ENCODE measurements at places on chromosomes 6 and 20. TPM values are rescaled to one million over a fixed set of nuclear protein-coding genes. Genes with fewer than 3 reads are reported as not detected.

DNA sequence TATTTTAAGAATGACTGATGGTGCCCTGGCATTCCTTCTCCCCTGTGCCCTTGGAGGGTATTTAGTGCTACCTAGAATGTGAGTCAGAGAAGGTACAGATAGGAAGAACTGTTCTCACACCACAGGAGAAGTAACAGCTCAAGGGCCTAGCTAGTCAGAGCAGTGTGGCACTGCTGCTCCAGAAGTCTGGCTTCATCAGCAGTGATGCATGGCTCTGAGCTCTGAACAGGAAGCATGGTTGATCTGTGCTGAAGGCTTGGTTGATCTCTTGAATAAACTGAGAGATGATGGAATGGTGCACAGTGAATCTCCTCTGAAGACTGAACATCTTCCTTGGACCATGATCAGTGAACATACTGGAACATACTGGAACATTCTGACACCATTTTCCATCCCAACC, 425.3 kb upstream of the SLC35B3 start:
- H3K4me3 ChIP-seq: no peak overlapping the region
- no peak for DNase-seq
- no peak overlapping the region for H3K27ac ChIP-seq
- no peaks in the 10 kb centered on the region for H3K36me3 ChIP-seq
- H3K27me3 ChIP-seq: no peaks in the 10 kb centered on the region

The IMPG1 gene
- total RNA-seq: not detected

- no peak overlapping the region for H3K4me3 ChIP-seq
- H3K27ac ChIP-seq: no peak overlapping the region
- H3K36me3 ChIP-seq: no peaks in the 10 kb centered on the region
- no peaks in the 10 kb centered on the region for H3K4me1 ChIP-seq
- DNase-seq: peak; percentile 12
Observed at GRCh38 chr20:7859356-7859802, 80.9 kb downstream of the HAO1 start.

DNA sequence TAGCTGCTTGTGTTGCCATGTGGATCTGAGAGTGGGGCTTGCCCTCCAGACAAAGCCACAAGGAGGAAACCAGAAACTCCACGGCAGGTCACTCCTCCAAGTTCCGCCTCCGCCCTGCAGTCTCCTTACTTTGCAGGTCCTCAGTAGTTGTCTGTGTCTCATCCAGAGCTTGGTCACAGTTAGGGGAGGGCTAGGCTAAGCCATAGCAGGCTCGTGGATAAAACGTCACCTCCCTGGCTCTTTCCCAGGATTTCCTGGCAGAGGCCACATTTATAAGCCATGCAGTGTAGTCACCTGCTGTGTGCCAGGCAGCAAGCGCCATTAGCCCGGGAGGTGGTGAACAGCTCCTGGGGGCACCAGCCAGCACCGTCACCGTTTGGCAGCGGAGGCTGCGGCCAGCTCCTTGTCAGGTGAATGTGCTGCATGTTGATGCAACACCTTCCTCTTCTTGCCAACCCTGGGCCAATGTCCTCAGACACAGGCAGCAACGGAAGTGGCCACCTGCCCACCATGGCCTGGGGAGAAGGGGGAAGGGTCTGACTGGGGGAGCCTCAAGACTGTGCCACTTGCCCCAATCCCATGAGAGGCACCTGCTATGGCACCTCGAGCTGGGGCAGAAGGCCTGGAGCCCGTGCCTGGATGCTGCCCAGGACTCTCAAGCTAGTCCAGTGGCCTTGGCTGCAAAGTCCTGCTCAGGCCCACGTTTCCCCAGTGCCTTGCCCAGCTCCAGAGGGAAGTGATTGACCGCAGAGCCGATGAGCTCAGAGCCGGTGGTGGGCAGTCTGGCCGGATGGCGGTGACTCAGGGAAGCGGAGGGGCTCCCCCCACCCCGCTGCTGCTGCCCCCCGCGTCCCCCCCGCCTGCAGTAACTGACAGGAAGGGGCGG, 39.0 kb upstream of the SLCO4A1 start:
- DNase-seq: peak; percentile 90
- H3K36me3 ChIP-seq: no peaks in the 10 kb centered on the region
- peaks cover 18% of the 10 kb centered on the region for H3K4me1 ChIP-seq
- peaks cover 21% of the 10 kb centered on the region for H3K27me3 ChIP-seq

The RUNX2 gene
- 9.3 TPM for total RNA-seq

DNA sequence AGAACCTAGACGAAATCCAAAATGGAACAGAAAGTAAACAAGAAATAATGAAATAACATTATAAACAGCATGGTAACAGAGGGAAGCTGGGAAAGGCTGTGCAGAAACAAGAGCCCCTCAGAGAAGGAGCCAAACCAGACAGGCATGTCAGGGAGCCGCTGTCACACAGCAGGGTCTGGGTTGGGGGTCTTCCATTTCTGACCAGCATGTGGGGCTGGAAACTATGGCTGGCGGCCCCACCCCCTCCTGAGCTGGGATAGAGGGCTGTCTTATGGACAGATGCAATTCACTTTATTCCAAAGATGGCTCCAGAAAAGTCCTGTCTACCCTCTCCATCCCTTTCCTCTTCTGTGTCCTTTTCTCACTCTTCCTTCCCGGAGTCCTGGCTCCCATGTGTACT, 27.3 kb downstream of the C6orf89 start:
- H3K4me1 ChIP-seq: peaks cover 44% of the 10 kb centered on the region
- H3K27me3 ChIP-seq: no peaks in the 10 kb centered on the region
- H3K27ac ChIP-seq: peak overlapping the region; percentile 84
- DNase-seq: no peak
- H3K36me3 ChIP-seq: peaks cover 27% of the 10 kb centered on the region

GRCh38 chr20:15154070-15154469, 816.7 kb upstream of the FLRT3 start:
- DNase-seq: no peak
- no peaks in the 10 kb centered on the region for H3K36me3 ChIP-seq
- peaks cover 11% of the 10 kb centered on the region for H3K4me1 ChIP-seq
- H3K4me3 ChIP-seq: no peak overlapping the region
- no peak overlapping the region for H3K27ac ChIP-seq

The OOEP gene
- not detected for total RNA-seq

GRCh38 chr6:70663881-70664466, 3.7 kb upstream of the SMAP1 start:
- no peaks in the 10 kb centered on the region for H3K27me3 ChIP-seq
- H3K4me1 ChIP-seq: peaks cover 17% of the 10 kb centered on the region
- H3K27ac ChIP-seq: no peak overlapping the region
- no peak for DNase-seq

DNA sequence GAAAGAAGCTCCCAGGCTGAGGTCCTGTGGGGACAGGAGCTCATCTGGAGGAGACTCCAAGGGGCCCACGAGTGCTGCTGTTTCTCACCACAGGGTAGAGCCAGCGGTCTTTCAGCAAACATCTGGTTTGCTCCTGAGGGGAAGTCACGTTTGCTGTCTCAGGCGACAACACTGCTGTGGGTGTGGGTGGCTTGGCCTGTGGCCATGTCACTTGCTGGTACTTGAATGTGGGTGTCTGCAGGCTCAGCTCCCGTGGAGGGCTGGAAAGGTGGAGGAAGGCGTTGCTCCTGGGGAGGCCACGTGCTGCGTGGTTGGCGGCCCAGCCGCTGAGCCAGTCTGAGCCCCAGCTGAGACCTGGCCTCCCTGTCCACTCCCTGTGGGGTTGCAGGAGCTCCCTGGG, 52.8 kb upstream of the MPC1 start:
- H3K4me1 ChIP-seq: peaks cover 18% of the 10 kb centered on the region
- H3K27me3 ChIP-seq: no peaks in the 10 kb centered on the region
- H3K4me3 ChIP-seq: no peak overlapping the region
- no peaks in the 10 kb centered on the region for H3K36me3 ChIP-seq
- no peak overlapping the region for H3K27ac ChIP-seq

DNA sequence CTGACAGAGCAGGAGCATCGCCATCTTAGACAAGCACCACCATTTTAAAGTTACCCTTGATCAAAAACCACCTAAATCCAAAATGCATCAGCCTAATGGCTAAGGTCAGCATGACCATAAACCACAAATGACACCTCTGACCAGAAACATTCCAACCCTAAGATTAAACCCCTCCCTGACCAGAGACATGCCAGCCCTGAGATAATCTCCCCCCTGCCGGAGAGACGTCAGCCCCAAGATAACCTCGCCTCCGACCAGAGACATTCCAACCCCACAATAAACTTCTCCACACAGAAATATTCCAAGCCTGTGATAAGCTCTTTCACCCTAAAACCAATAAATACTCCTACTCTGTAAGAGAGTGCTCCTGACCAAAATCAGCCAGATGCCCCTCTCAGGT, 53.5 kb downstream of the PXDC1 start:
- H3K36me3 ChIP-seq: peaks cover 6% of the 10 kb centered on the region
- H3K4me1 ChIP-seq: no peaks in the 10 kb centered on the region
- no peak overlapping the region for H3K27ac ChIP-seq
- no peak overlapping the region for H3K4me3 ChIP-seq

The LIN28B gene
- total RNA-seq: not detected

DNA sequence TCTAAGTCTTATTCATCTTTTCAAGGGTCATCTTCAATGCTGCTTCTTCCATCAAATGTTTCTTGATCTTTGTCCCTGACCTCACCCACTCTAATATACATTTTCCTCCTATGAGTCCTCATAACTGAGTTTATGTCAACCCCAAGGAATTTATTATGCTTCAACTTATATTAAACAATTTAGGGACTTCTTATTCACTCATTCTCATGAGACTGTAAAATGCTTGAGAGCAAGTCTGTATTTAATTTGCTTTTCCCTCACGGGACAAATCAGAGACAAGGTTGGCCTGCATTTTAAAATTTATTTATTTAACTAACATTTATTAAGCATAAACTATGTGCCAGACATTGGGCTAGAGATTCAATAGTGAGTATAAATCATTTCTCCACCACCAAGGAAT, 312.0 kb upstream of the NT5E start:
- no peaks in the 10 kb centered on the region for H3K27me3 ChIP-seq
- no peaks in the 10 kb centered on the region for H3K4me1 ChIP-seq
- H3K27ac ChIP-seq: no peak overlapping the region
- DNase-seq: no peak
- H3K36me3 ChIP-seq: no peaks in the 10 kb centered on the region

DNA sequence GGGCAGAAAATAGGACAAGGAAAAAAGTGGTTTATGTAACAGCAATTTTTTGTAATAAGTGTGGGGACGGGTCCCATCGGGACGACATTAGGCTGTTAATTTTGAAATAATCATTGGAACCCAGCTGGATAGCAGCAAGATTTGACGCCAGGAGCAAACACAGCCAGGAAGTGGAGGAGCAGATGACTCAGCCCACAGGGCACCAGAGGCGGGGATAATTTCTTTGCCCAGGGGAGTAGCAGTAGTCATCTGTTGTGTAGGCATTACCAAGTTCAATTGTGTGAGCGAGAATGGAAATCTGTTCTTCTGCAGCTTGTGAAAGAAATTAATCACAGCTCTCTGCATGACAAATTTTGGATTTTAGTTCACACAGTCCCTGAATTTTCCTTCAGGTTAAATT, 22.6 kb upstream of the RIN2 start:
- DNase-seq: no peak
- H3K4me1 ChIP-seq: peaks cover 2% of the 10 kb centered on the region
- peaks cover 3% of the 10 kb centered on the region for H3K27me3 ChIP-seq
- H3K36me3 ChIP-seq: no peaks in the 10 kb centered on the region
- no peak overlapping the region for H3K4me3 ChIP-seq

GRCh38 chr6:134689177-134689576, 260.7 kb downstream of the ALDH8A1 start:
- H3K4me3 ChIP-seq: no peak overlapping the region
- H3K27me3 ChIP-seq: peaks cover 21% of the 10 kb centered on the region
- H3K4me1 ChIP-seq: no peaks in the 10 kb centered on the region

DNA sequence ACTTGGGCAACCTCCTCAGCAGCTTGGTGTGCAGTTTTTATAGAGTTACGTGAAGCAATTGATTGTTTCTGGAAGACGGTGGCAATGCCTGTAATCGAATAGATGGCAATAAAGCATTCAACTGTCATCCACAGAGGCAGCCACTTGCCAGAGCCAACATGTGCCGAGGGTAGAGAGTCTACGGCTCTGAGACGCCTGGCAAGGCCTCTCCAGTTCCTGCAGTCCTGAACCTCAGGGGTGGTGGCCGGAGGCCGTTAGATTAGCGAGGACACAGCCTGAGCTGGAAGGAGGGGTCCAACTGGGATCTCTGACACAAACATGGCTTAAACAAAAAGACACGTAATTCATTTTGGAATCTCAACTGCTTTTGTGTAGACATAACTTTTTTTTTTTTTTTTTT, 775 bp upstream of the TTLL2 start:
- no peak overlapping the region for H3K27ac ChIP-seq
- no peak overlapping the region for H3K4me3 ChIP-seq
- H3K27me3 ChIP-seq: peaks cover 1% of the 10 kb centered on the region
- H3K4me1 ChIP-seq: peaks cover 2% of the 10 kb centered on the region
- no peak for DNase-seq

The TENT5A gene
- 1.2 TPM for total RNA-seq

- H3K36me3 ChIP-seq: no peaks in the 10 kb centered on the region
- no peak for DNase-seq
- H3K27ac ChIP-seq: no peak overlapping the region
- H3K4me3 ChIP-seq: no peak overlapping the region
- peaks cover 6% of the 10 kb centered on the region for H3K27me3 ChIP-seq
Observed at GRCh38 chr6:6771964-6772363, 183.4 kb downstream of the LY86 start.

The SLC22A3 gene
- total RNA-seq: not detected

GRCh38 chr6:159080217-159080976, 35.6 kb upstream of the TAGAP start:
- peak overlapping the region; percentile 94 for H3K27ac ChIP-seq
- peak; percentile 78 for DNase-seq
- peak overlapping the region; percentile 45 for H3K4me3 ChIP-seq

The TTLL9 gene
- not detected for total RNA-seq

GRCh38 chr20:32871627-32872160, 13.0 kb downstream of the EFCAB8 start:
- DNase-seq: no peak
- H3K27me3 ChIP-seq: no peaks in the 10 kb centered on the region
- H3K27ac ChIP-seq: no peak overlapping the region
- H3K4me1 ChIP-seq: no peaks in the 10 kb centered on the region
- H3K4me3 ChIP-seq: no peak overlapping the region

The EEF1E1 gene
- 76.8 TPM for total RNA-seq

The SLC13A3 gene
- not detected for total RNA-seq

The RSPO3 gene
- not detected for total RNA-seq

- H3K27me3 ChIP-seq: no peaks in the 10 kb centered on the region
- DNase-seq: no peak
- H3K4me3 ChIP-seq: no peak overlapping the region
- H3K27ac ChIP-seq: no peak overlapping the region
- H3K36me3 ChIP-seq: no peaks in the 10 kb centered on the region
Observed at GRCh38 chr6:139686308-139686707, 311.9 kb upstream of the CITED2 start.

The PSORS1C1 gene
- total RNA-seq: not detected

GRCh38 chr6:4776131-4776492, at the start of gene CDYL:
TSS of gene CDYL (plus strand) at chr6:4776404. CDS start at chr6:4776784, 380 bp downstream.
- H3K27ac ChIP-seq: peak within 1 kb of the TSS; percentile 94
- peak within 1 kb of the TSS; percentile 80 for H3K4me3 ChIP-seq
- H3K4me1 ChIP-seq: peaks cover 59% of the 10 kb centered on the region
- peaks cover 22% of the 10 kb centered on the region for H3K36me3 ChIP-seq

DNA sequence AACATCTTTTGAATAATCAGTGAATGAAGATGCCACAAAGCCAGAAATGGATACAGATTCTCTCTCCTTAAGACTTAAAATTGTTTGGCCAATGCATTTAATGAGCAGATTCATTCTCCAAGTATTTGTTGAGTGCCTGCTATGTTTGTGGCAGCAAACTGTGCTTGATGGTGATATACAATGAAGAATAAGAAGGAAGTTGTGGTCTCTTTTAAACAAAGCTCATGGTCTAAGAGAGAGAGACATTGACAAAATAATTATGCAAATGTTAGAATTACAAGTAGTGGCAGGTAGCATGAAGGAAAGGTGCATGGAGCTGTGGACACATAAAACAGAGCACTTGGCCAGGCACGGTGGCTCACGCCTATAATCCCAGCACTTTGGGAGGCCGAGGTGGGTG, 28.3 kb downstream of the NFATC2 start:
- peak overlapping the region; percentile 8 for H3K27ac ChIP-seq
- H3K4me3 ChIP-seq: no peak overlapping the region
- peaks cover 86% of the 10 kb centered on the region for H3K36me3 ChIP-seq

All from activated CD8-positive, alpha-beta T cell treated with anti-CD3 and anti-CD28 coated beads for 36 hours (primary cell).